ENCODE measurements at places on chromosomes 1 and 21. TPM values are rescaled to one million over a fixed set of nuclear protein-coding genes. Genes with fewer than 3 reads are reported as not detected.

Gene ALX3
- total RNA-seq, result not detected

Gene OR2G6
- not detected for total RNA-seq

Gene PCNT
- total RNA-seq, result 42.8 TPM

Gene CATSPER4
- not detected for total RNA-seq

Gene RPL22
- 305 TPM for total RNA-seq

Gene BRDT
- not detected for total RNA-seq

Gene SH2D1B
- 0.52 TPM for total RNA-seq

Gene TNFRSF4
- total RNA-seq, result 0.52 TPM

Gene KRTAP19-3
- not detected for total RNA-seq

Gene SLAMF9
- not detected for total RNA-seq

Gene E2F2
- 5.7 TPM for total RNA-seq

Gene HPDL
- 2.6 TPM for total RNA-seq

Gene PEX14
- 7.3 TPM for total RNA-seq

Gene TLR5
- total RNA-seq, result 3.1 TPM

Gene OPTC
- total RNA-seq, result not detected

Gene ATF3
- 4.7 TPM for total RNA-seq

Gene MFN2
- 37.6 TPM for total RNA-seq

Gene TRIM46
- under 0.01 TPM for total RNA-seq

Gene PRSS38
- total RNA-seq, result not detected

Gene PLA2G5
- 0.52 TPM for total RNA-seq

Gene RXRG
- 39.1 TPM for total RNA-seq

Gene UTS2
- not detected for total RNA-seq

Gene ZNF644
- 71.0 TPM for total RNA-seq

Gene TMEM269
- total RNA-seq, result 0.52 TPM

Gene CHIA
- total RNA-seq, result not detected

Data from skeletal muscle tissue (tissue), 5 donors.